ENCODE measurements at places on chromosomes 11 and 22.

GRCh38 chr11:19480540-19480939, 232.1 kb upstream of the NAV2 start:
- DNase-seq: no peak

DNA sequence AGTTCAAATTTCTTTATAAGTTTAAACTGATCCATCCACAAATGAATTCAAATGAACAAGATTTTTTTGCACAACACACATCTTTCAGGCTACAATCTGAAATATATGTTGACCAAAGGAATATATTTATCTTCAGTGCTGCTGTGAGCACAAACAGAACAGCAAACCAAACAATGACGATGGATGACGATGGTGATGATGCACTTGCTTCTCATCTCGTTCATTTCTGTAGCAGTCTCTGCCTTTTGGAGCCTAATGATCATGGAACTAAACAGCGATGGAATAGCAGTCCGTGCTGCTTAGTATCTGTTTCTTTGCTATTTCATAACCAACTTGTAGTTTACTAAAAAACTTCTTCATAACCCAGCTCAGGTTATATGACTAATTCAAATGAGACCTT, 220.7 kb upstream of the BLID start:
- no peak for DNase-seq

DNA sequence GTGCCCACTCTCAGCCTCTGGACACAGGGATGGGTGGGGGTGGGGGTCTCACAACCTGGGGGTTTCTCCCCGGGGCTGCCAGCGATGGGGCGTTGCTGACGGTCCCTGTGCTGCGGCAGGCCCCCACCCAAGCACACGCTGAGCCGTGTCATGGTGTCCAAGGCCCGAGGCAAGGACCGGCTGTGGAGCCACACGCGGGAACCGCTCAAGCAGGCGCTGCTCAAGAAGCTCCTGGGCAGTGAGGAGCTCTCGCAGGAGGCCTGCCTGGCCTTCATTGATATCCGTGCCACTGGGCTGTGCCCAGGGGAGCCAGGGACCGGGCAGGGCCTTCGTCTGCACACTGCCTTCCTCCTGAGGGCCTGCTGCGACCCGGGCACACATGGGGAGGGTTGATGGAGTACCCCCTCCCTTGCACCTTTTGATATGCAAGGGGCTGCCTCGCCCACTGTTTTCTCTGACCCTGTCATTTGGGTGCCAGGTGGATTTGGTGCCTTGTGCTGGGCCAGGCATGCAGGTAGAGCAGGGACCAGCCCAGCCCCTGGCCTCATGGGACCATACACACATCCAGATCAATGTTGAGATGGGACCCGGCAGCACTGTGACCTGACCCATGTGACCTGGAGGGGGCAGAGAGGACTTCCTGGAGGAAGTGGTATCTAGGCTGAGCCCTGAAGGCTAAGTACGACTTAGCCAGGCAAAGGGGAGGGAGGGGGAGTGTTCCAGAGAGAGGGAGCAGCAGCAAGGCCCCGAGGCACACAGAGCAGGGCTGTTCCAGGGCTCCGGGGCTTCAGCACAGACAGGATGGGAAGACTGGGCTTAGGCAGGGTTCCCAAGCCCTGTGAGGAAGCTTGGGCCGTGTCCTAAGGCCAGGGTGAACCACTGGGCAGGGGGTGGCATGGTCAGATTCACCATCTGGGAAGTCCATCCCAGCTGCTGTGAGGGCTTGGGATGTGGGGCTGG, 75.2 kb downstream of the MYO7A start:
- no peak for DNase-seq

DNA sequence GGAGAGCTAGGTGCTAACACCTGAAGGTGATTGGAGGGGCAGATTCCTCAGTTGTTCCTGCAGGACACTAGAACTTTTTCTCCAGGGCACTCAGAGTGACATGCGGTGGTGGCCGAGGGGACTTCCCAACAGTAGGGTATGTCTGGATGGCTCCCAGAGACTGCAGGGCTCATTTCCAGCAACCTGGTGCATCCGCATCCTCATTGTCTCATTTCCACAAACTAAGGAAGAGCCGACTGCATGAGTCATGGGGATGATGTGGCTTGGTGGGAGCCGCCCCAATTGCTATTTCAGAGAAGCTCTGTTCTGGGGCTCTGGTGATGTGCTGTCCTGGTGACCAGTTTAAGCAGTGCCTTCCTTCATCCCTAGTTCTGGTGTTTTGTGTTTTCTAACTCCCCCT, 2.8 kb upstream of the ROBO4 start:
- no peak for DNase-seq

GRCh38 chr11:114077482-114078305, 18.2 kb downstream of the ZBTB16 start:
- DNase-seq: no peak

DNA sequence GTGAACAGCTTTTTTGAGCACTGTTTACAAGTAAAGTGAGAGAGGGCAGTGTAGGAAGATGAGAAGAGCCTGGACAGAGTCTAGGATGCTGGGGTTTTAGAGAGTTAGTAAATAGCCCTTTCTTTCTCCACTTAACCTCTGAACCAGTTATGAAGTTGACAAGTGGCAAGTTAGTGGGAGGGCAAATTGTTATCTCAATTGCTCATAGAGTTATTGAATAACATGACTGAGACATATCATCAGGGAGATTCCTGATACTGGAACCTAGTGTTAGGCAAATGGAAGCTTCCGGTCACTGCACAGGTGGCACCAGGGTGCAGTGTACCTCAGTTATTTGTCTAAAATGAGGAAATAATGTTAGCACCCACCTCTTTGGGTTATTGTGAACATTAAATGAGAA, 57.8 kb upstream of the PTPN5 start:
- no peak for DNase-seq

DNA sequence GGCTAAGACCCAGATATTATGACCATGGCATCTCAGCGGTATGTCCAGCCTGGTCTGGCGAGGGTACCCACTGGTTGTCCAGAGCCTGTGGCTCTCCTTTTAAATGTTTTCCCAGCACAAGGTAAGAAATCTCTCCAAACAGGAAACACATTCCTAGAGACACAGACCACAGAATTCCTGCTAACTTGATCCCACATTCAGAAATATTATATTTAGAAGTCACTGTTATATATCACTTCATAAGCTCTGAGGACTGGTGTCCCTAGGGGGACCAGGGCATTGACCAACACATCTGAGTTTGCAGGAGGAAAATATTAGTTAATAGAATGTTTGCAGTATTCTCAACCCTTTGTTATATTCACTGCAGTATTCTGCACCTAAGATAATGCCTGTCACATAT, 23.1 kb downstream of the TMPRSS13 start:
- DNase-seq: no peak

- no peak for DNase-seq
Measured at GRCh38 chr11:117754030-117754429, 43.0 kb downstream of the DSCAML1 start.

DNA sequence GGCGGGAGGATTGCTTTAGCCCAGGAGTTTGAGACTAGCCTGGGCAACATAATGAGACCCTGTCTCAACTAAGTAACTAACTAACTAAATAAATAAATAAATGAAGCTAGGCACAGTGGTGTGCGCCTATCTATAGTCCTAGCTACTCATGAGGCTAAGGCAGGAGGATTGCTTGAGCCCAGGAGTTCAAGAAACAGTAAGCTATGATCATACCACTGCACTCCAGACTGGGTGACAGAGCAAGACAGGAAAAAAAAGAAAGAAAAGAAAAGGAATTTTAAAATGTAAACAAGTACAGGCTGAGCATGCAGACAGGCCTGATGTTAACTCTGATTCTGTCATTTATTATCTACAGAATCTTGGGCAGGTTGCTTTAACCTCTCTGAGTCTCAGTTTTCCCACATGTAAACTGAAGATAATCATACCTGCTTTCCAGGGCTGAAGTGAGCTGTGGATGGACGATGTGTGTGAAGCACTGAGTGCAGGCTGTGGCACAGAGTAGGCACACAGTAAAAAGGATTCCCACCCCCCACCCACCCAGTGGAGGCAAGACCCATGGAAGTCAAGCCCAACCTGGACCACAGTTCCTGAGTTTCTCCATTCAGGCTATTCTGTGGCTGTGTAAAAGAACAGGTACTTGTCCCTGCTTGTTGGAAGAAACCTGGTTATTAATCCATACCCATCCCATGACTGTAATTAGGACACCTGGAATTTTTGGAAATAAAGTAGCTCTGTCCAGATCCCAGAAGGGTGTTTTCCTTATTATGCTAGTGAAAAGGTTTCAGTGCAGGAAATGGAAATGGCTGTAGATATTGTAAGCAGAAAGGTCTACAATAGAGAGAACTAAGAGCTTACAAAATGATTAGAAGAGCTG, 18.7 kb upstream of the SCUBE2 start:
- no peak for DNase-seq

- no peak for DNase-seq
Measured at GRCh38 chr11:121930004-121930965, 185.7 kb downstream of the BLID start.

DNA sequence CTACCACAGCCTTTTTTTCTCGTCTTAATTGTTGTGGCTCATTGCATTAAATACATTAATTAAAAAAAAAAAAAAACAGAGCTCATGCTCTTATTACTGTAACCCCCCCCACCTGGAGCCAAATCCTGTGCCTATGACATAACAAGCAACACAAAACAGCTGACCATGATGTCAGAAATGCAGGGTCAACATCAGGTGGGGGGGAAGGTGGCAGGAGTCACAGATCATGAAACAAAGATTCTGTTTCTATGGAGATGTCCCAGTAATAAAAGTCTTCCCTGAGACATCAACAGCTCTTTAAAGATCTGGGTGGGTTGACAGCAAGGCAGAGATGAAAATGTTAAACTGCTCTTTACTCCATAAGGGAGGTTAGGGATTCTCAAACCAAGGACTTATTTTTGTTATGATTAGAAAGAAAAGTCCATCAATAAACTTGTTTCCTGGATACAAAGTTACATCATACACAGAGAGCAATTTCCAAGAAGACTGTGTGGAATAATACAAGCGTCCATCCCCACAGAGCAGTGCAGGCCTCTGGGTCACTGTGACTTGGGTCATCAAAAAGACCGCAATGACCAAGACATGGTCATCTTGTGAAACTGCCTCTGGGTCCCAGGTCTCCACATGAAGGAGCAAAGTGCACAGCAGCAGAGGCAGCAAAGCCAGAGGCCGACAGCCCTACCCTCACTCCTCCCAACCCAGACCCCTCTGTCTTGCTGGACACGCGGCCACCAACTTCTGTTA, 42.7 kb upstream of the CYP2D6 start:
- no peak for DNase-seq

GRCh38 chr22:49512487-49513165, 315.0 kb downstream of the BRD1 start:
- no peak for DNase-seq

- no peak for DNase-seq
Measured at GRCh38 chr22:35552196-35552842, 11.7 kb downstream of the RASD2 start.

DNA sequence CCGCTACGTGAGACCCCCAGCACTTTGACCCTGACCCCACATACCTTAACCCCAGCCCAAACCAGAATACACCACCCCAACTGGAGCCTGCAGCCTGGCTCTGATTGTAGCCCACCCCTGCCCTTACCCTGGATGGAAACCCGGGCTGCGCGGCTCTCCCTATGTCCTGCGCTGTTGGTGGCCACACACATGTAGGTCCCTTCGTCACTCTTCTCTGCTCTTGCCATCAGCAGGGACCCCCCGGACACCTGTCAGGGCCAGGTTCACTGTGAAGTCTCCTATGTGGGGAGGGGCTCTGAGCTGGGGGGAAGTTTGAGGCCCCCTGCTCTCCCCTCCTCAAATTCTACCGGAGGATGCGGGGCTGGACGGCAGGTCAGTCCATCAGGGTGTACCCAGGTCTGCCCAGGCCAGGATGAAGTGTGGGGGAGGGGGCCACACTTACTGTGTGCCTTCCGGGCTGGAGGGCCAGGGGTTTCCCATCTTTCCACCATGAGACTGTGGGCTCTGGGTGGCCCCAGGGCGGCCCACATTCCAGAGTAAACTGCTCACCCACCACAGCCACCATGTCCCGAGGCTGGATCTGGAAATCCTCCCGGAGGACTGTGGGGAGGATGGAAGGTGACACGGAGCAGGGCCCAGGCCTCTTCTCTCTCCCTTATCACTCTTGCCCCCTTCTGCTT, 1.5 kb downstream of the ROBO4 start:
- DNase-seq: no peak

- DNase-seq: no peak
Measured at GRCh38 chr22:45511847-45512261, 9.2 kb downstream of the FBLN1 start.

DNA sequence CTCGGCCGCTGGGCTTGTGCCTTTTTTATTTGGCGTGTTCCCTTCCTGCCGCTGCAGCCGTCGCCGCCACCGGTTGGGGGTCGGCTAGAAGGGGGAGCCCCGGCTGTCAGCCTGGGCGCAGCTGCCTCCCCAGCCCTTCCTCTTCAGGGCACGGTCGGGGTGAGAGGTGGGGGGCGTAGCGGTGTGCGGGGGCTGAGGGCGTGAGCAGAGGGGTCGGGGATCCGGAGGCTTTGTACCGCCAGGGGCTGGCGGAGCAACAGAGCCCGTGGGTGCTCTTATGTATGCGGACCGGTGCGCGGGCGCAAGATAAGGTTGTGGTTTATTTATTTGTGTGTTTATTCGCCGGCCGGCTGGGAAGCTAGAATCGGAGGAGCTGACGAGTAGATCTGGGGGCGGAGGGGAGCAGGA, 477 bp downstream of the ZBTB16 start:
- DNase-seq: no peak

DNA sequence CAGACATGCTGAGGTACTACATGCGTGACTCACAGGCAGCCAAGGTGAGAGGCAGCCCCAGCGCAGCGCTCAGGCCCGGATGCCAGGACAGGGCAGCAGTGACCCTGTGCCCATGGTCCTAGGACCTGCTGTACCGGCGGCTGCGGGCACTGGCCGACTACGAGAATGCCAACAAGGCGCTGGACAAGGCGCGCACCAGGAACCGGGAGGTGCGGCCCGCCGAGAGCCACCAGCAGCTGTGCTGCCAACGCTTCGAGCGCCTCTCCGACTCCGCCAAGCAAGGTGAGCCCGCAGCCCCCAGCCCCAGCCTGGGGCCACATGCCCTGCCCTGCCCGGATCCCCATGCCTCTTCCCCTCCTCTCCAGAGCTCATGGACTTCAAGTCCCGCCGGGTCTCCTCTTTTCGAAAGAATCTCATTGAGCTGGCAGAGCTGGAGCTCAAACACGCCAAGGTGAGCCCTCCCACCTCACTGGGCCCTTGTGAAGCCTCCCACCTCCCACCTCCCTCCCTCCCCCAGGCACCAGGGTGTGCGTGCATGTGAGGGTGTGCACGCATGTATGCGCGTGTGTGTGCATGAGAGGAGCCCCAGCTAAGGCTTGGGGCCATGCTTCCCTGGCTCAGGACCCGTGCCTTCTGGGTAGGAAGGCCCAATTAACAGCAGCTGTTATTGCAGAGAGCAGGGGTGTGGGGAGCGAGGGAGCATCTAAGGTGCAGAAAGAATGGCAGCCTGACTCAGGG, 5.3 kb downstream of the CFL1 start:
- no peak for DNase-seq

DNA sequence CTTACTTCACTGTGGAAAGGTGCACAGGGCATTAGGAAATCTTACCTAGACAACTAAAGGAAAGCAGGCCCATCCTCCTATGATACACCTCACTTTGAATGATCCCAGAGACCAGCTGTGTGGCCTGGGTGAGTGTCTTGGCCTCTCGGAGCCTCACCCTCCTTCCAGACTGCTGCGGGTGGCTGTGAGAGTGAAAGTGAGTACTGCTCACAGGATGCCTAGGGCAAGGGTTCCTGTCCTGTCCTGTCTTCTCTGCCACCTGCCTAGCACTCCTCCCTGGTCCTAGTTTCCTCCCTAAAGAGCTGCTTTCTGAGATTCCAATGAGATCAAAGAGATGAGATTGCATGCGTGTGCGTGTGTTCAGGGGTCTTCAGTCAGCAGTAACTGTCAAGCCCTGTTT, 19.5 kb upstream of the ADORA2A start:
- DNase-seq: no peak

GRCh38 chr11:89065066-89065465, 716 bp downstream of the GRM5 start:
- DNase-seq: no peak

All from Panc1 (cell line).